Coronary artery (tissue), 2 donors: ENCODE measurements at places on chromosomes 2 and 18.

- no peak for DNase-seq
These were observed 122.8 kb upstream of the RMDN2 start for GRCh38 chr2:37802211-37802752.

DNA sequence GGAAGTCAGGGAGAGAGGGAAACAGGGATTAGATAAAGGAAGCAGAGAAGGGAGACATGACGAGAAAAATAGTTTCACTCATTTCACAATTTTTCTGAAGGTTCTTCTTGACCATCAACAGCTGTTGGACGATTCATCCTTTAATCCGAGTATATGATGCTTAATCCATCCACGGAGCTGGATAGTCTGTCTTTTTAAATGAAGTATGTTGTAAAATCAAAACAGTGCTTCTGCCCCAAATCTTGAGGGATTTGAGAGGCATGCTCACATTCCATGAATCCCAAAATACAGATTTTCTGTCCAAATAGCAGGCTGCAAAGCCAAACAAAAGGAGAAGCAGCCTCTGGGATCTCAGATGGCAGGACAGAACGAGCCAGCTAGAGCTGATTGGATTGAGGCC is 47.5 kb downstream of the EPAS1 start:
- DNase-seq, result no peak

GRCh38 chr2:128264881-128265607 is 53.6 kb downstream of the HS6ST1 start:
- no peak for DNase-seq

DNA sequence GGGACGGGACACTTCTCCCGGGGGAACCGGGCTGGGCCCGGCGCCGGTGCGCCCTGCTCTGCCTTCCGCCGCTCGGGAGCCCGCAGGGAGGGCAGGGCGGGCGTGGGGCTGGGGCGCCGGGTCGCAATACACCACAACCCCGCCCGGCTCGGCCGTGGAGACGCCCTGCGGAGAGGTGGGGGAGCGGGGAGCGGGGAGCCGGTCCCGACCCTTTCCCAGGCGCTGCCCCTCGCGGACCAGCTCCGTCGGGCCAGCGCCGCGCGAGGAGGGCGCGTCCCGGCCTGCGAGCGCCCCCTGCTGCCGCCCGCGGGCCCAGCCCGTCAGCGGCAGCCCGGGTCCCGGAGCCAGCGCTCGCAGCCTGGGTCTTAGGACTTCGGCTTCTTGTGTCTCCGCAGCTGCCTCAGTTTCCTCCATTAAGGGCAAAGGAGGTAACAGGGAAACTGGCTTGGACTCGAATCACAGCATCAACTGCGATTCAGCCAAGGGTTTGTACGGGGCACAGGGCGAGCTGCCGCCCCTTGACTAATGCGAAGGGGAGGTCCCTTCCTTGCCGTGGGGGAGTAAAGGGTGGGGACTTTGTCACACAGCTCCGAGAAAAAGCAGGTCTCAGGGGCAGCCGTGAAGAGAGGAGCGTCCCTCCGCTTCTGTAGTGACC is 635 bp upstream of the ADRA2B start:
- no peak for DNase-seq

GRCh38 chr2:85905891-85906290 is 17.1 kb upstream of the ST3GAL5 start:
- DNase-seq, result no peak

- no peak for DNase-seq
These were observed 449.7 kb upstream of the CWC22 start for GRCh38 chr2:180456801-180457200.

GRCh38 chr18:51072586-51073313 is 42.7 kb downstream of the SMAD4 start:
- no peak for DNase-seq

DNA sequence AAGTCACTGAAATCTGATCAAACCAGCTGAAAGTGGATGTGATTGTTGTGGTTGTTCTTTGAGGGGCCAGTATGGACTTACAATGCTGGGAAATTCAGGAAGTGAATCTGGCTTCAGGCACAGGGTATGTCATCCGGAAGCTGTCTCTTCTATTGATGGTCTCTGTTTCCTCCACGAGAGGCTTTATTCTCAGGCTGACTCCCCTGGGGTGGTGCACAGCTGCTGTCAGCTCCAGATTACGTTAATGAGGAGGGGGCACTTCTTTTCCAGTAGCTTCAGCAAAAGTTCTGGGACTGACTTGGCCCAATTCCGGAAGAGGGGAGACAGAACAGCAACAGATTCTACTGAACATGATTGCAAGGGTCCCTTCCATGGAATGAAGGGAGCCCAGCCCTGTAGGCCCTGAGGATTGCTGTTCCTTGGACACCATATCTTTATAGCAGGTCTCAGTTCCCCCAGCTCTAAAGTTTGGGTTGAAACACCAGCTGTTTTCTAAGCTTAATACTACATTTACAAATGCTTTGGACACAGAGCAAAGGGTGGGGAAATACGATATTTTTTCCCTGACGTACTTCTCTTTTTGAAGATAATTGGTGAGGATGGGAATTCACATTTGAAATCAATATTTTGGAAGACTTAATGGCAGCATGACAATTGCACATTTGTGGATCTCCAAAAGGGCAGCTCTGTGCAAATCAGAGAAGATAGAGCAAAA is 400.9 kb downstream of the TSN start:
- DNase-seq, result no peak

GRCh38 chr18:10500038-10500437 is 25.8 kb upstream of the NAPG start:
- DNase-seq, result no peak

DNA sequence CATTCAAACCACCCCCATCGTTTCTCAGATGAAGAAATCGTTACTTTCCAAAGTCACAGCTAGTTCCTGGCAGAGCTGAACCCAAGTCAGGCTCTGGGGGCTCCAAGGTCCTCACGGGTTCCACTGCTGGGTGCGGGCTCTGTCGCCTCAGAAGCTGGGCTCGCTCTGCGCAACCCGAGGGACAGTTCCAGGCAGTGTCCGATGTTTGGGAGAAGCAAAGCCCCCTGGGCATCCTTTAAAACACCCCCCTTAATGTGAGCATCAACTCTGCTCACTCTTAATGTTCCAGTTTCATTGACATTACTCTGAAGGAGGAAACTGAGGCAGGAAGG is 796 bp downstream of the AOX1 start:
- no peak for DNase-seq

DNA sequence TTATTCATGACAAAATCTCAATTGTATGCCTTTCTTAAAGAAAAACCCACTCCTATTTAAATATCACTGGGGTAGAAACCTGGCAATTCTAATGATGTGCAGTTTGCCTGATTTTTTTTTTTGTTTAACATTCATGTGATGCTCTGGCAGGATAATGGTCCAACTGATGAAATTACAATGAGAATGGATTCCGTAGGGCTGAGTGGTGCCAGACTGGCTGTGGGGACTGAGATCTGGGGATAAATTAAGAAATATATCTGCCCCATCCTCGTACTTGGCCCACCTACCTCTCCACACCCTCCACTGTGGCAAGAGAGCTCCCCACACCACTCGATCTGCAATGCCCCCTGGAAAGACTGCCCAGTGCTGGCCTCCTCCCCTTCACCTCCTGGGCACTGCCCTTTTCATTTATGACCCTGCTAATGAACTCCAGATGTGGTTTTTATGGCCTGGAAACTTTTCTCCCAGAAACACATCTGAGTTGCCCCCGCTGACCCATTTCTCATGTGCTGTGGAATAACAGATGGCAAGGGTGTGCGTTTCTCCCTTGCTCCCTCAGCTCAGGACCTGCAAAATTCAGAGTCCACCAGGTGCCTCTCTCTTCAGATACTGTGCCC is 33.0 kb upstream of the RPL37A start:
- DNase-seq, result no peak

DNA sequence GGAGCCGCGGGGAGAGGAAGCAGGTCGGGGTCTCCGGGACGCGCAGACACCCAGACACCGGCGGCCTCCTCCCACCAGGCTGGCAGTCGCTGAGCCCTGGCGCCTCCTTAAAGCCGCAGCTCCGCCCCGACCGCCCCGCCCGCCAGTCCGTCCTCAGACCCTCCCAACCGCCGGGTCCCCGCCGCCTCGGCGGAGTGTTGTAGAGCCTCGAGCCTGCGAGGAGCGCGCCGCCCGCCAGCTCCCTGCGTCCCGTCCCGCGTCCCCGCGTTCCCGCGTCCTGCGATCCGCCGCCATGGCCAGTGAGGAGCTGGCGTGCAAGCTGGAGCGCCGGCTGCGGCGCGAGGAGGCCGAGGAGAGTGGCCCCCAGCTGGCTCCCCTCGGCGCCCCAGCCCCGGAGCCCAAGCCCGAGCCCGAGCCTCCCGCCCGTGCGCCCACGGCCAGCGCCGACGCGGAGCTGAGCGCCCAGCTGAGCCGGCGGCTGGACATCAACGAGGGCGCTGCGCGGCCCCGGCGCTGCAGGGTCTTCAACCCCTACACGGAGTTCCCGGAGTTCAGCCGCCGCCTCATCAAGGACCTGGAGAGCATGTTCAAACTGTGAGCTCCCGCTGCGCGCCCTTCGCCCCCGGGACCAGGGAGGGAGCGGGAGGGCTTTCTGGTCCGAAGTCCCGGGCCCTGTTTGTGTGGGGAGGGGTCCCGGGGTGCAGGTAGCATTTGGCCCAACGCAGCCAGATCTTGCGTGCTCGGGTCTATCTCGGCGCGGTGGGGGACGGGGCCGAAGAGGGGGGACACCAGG is at the start of gene EFHD1:
TSS of gene EFHD1 (plus strand) at position 192 of the 793 bp plus-strand sequence. CDS start at position 293, 101 bp downstream.
- DNase-seq, result peak; percentile 89

DNA sequence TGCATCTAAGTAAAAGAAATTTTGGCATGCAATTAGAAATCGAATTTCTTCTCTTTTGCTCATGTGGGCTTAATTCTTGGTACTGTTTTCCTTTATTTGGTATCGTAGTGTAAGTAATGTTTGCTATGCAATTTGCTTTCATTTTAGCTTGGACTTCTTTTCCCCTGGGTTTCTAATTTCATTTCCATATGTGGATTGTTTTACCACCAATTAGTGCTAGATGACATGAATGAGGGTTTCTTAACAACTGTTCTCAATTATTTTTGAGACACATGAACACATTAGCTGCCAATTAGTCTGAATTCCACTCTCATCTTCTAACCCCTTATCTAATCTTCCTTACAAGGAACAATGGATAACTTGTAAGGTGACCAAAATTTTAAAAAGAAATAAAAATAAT is 1047.2 kb upstream of the PIK3C3 start:
- no peak for DNase-seq
